Kidney epithelial cell (primary cell): ENCODE measurements at places on chromosomes 12 and 14. TPM values are rescaled to one million over a fixed set of nuclear protein-coding genes. Genes with fewer than 3 reads are reported as not detected.

The ERP27 gene
- total RNA-seq, result 0.07 and 0.13 TPM in 2 replicates

The TRIM9 gene
- total RNA-seq, result 0.92 and 1.2 TPM in 2 replicates

GRCh38 chr12:1356285-1356684, 238.1 kb downstream of the FBXL14 start:
- no peak for DNase-seq

The JAG2 gene
- 2.4 and 2.7 TPM in 2 replicates for total RNA-seq

DNA sequence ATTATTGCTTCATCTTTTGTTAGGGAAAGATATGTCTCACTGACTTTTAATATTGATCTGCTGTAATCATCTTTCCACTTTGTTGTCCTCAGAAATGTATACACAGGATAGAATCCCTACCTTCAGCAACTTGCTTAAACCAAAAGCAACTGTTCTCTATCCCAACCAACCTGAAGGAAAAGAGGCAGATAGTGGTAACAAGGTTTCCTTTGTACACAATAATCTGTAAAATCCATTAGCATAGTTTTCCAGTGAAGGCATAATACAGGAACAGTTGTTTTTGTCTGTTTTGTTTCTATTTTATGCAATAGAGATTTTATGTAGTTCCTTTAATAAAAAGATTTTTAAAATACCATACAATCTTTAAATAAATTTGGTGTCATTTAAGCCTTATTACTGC, 170.5 kb downstream of the PIK3C2G start:
- no peak for DNase-seq

DNA sequence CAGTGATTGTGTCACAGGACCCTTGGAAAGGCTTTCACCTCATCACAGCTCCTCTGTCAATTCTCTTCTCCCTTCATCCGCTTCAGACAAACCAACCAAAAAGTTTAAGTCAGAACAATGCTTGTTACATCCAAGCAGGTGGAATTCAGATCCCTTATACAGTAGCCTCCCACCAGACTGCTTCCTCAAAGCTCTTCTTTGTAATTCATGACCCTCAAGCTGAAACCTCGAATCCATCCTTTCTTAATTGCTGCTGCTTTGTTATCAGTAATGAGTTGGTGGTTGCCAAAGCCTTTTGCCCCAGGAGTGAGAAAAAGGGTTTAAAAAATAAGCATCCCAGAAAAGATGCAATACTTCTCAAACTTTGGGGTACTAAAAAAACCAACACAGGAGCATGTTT, 9.5 kb downstream of the BEST3 start:
- DNase-seq, result no peak

DNA sequence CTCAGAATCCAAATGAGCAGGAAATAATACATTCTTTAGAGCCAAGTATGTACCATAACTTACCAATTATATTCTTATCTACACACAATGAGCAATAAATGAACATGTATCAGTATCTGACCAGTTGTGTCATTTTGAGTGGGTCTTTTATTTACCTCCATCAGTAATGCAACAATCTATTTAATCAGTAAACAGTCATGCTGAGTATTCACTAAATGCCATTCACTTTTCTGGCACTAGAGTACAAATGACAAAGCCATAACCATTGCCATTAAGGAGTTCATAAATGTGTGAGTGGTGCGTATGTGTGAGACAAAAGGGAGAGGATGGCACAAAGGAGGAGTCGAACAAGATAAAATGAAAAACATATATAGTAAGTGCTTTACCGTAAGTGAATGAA, 1.5 kb upstream of the STRAP start:
- DNase-seq, result no peak

DNA sequence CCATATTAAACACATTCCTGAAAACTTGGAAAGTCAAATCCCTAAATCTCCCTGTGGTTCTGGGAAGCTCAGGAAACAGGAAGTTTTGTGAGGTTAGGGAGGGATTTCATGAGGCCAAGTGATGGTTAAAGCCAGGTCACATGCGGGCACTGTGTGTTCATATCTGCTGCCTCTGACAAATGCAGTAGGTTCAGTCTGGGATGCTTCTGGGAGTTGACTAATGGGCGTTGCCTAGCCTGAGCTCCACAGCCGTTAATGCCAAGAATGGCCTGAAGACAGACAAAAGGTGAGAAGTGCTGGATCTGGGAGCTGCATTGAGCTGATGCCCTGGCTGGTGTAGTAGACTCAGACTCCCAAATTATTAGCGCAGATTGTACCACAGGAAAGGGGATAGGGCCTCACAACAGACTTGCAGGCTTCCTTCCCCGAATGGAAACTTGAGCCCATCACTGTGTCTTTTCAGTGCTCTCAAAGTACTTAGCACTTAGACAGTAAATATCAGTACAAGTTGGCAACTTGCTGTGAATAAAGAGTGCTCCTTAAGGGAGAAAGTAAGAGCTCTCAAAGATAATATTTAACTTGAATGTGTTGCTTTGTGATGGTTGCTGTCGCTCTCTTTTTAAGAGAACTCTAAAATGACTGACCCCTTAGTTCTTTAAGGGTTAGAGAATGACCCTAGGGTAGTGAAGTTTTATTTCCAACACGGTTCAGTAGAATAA, 17.3 kb downstream of the GSG1 start:
- DNase-seq, result no peak

The KLHL33 gene
- 0.08 TPM in 1 of 2 replicates, not detected in the other for total RNA-seq

GRCh38 chr12:588646-589045, 74.6 kb downstream of the NINJ2 start:
- no peak for DNase-seq

The LRRC9 gene
- 0.07 TPM in 1 of 2 replicates, not detected in the other for total RNA-seq

DNA sequence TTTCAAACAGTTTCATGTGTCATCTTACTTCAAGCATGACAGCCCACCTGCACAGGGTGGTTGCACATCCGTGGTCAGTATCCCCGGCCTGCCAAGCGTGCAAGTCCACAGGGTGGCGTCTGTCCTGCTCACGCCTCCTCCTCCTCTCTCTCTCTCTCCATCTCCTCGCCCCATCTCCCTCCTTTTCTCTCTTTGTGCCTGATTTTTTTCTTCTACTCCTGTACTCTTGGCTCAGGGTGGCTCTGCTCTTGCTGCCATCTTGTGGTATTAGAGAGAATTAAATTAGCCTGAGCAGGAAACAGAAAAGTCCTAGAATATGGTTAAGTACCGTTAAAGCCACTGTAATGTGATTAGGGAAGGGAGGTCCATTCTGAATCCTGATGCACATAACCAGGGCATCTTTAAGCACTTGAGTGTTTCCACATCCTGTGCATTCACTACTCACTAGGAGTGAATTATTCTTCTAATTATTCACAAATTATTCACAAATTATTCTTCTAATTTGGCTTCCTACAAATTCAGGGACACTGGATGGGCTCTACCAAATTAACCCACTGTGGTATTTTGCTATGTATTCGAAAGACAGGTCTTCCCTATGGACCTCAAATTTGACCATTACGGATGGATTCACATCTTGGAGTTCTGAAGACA, 25.5 kb upstream of the DTX1 start:
- DNase-seq, result no peak

- DNase-seq, result no peak
Measured at GRCh38 chr12:118783703-118784102, 197.6 kb upstream of the SRRM4 start.

- no peak for DNase-seq
Measured at GRCh38 chr14:55450987-55451386, 10.6 kb upstream of the TBPL2 start.

The AICDA gene
- 1.3 TPM in 2 replicates for total RNA-seq

The KRT75 gene
- not detected in 2 replicates for total RNA-seq

DNA sequence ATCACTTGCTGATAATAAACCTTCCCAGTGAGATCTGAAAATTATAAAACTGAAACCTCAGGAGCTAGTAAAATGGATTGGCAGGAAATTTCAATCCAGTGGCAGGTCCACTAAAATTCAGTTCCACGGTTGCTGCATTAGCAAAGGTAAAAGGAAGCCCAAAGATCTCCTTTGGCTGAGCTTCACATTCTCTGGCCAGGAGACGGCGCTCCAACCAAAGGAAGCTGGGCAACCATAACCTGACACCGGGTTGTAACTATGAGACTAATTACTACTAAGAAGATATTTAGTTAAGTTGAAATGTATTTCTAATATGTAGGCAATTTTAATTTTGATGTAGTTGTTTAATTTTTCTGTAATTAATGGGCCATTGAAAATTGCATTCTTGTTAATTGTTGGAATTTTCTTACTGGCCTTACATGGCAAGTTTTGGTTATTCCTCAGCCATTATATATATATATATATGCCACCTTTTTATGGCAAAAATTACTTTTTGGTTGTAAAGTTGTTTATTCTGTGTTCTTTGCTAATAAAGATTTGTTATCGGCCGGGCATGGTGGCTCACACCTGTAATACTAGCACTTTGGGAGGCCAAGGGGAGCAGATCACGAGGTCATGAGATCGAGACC, 17.0 kb downstream of the OR8S1 start:
- no peak for DNase-seq

- DNase-seq, result no peak
Measured at GRCh38 chr14:51535443-51536044, 116.2 kb upstream of the FRMD6 start.

- DNase-seq, result no peak
Measured at GRCh38 chr12:99861731-99862130, 123.0 kb downstream of the ANKS1B start.

DNA sequence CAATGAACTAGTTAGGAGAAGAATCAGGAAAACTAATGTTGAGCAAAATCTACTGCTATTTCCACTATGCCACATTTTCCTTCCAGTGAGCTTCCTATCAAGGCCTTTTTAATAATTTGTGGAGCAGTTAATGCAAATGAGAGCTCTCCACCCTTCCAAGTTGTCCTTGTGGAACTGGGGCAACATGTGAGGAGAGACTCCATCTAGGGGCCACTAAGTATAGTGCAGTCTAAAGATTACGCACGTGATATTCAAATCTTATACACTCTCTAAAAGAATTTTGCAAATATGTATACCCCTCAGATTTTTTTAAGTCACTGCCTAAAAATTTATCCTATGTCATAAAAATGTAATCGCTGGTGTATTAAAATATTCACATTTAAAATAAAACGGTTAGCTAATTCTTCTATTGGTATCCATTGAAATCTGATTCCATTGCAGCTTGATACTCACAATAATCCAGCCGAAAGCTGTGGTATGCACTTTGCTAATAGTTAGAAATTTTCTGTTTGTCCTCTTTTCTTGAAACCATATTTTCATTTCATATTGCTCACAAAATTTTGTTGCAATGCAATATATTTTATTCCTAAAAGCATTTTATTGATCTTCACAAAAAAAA, 100.1 kb downstream of the PAH start:
- no peak for DNase-seq

DNA sequence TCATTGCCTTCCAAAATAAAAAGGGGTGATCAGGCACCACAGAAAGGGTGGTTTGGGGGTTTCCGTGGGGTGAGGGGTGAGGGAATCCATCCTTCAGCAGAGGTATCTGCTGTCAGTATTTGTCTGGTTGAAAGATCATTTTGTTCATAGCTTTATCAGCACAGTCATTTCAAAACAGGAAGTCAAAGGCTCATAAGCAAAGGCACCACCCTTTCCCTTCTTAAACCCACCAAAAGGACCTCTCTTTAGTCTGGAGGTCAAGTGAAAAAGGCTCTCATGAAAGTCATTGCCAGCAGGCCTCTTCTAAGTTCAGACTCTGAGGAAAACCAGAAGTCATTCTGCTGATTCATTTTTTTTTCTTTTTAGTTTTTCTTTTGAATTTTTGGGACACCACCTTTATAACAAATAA, 6.2 kb downstream of the CHST11 start:
- no peak for DNase-seq

GRCh38 chr14:49203676-49204075, 382.5 kb downstream of the RPS29 start:
- DNase-seq, result no peak

GRCh38 chr12:116226026-116226425, 51.5 kb downstream of the MED13L start:
- DNase-seq, result no peak

DNA sequence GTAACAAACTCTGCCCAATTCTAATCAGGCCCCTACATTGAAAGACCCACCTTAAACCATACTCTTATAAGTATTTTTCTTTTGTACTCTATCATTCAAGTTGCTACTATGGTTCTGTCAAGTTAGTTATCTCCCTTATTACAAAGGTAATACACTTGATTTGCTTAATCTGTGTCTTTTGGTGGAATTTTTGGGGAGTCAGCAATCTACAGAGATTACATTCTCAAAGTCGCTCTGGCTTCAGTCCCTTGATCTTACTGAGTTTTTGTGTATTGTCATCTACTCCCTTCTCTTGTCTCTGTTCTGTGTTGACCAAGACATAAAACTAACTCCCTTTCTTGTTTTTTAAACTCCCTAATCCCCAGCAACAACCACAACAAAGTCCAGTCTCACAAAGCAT, 353.1 kb downstream of the LRIG3 start:
- DNase-seq, result no peak

The MSRB3 gene
- 17.8 and 18.3 TPM in 2 replicates for total RNA-seq

DNA sequence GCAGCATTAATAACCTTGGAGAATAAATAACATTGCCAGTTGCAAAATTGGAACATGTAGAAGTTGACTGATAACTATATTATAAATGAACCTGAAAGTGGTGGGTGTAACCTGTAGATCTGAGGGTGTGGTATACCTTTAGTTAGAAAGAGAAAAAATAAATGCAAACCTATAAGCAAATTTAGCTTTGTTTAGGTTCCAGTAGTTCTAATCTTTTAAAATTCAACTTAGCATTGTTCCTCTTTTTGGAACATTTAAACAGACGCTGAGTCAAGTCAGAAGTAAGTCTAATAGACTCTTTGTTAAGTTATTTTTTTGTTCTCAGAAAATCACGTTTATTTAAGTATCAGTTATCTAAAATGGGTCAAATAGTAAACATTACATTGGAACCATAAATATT, 120.0 kb downstream of the DNAI7 start:
- DNase-seq, result no peak

DNA sequence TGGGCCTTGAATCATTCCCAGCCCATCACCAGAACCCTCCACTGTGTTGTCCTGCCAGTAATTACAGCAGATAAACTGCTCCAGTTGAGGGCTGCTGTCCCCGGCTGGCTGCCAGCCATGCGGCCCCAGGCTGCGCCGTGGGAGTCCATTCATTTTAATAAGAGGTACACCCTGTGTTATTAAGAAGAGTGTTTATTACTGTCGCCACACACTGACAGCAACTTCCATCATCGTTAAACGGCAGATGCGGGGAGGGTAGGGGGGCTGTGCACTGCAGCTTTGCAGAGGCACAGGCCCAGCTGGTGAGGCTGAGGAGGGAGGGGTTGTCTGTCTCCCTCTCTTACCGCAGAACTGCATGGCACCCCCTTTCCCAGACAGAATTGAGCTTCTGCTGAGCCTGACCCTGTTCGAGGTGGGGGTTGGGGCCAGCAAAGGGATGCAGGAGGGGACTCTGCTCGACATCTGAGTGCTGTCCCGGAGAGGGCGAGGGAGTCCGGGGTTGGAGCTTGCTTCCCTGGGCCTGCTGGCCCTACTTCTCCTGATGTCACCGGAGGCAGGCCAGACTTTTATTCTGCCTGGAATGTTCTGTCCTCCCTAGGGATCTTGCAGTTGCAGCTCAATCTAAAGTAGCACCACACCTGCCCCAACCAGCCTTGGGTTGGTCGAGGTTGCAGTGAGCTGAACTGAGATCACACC, 33.8 kb upstream of the GPATCH2L start:
- no peak for DNase-seq

The MYO1A gene
- not detected in 2 replicates for total RNA-seq

GRCh38 chr14:105061428-105062047, 3.7 kb downstream of the GPR132 start:
- no peak for DNase-seq

The KRT78 gene
- total RNA-seq, result not detected in 2 replicates

- DNase-seq, result no peak
Measured at GRCh38 chr12:52496590-52497071, 3.6 kb upstream of the KRT6A start.

The PIANP gene
- 0.07 and 0.13 TPM in 2 replicates for total RNA-seq

- DNase-seq, result no peak
Measured at GRCh38 chr12:31849090-31849687, 110.0 kb upstream of the RESF1 start.
